ENCODE measurements at places on chromosomes 5 and 9.

- no peak for DNase-seq
Observed at GRCh38 chr5:1492757-1493156, 31.0 kb downstream of the LPCAT1 start.

GRCh38 chr9:36007316-36007708, 29.4 kb upstream of the RECK start:
- no peak for DNase-seq

GRCh38 chr9:4706971-4707622, 27.7 kb downstream of the CDC37L1 start:
- DNase-seq, result no peak

GRCh38 chr5:171495122-171495700, 75.8 kb downstream of the FGF18 start:
- no peak for DNase-seq

GRCh38 chr5:135738564-135738875, 95.9 kb upstream of the SLC25A48 start:
- no peak for DNase-seq

GRCh38 chr5:10726913-10727517, 34.0 kb downstream of the DAP start:
- DNase-seq, result no peak

DNA sequence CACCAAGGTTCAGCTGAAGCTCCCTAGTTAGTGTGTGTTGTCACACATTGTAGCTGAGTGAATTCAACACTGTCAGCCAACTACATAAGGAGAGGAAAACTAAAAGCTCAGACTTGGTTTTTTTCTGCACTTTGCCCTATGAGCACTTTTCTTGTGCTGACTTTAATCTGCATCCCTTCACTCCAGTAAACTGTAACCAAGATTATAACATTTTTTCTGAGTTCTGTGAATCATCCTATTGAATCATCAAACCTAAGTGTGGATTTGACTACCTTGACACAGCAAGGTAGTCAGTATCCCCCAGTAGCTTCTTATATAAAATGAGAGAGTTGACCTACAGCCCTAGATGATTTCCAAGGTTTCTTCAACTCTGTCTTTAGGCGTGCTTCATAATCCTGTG, 325.0 kb downstream of the AGTPBP1 start:
- DNase-seq, result no peak

DNA sequence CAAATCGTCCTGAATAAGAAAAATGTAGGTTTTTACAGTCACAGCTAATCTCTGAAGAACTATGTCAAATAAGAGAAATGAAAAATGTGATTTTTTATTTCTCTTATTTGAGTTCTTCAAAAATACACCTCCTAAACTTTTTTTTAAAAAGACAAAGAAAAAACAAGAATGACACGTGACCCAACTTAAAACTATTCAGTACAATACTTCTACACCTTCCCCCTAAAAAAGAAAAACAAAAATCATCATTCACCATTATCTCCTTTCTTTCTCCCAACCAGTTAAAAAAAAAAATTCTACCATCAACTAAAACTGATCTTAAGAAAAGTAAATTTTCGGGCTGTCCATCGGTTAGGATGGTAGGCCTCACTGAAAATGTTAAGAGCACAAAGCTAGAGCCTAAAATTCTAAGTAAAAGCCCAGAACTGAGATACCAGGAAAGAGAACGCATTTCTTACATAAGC, 2.1 kb downstream of the RNF145 start:
- DNase-seq, result no peak

- peak; percentile 35 for DNase-seq
Observed at GRCh38 chr9:94010980-94011533, 55.9 kb upstream of the BARX1 start.

- DNase-seq, result peak; percentile 55
Observed at GRCh38 chr5:71533615-71534014, 53.5 kb upstream of the MCCC2 start.

GRCh38 chr5:150473673-150474358, 24.3 kb upstream of the RPS14 start:
- no peak for DNase-seq

- DNase-seq, result no peak
Observed at GRCh38 chr5:82046276-82046647, 74.4 kb downstream of the ATG10 start.

DNA sequence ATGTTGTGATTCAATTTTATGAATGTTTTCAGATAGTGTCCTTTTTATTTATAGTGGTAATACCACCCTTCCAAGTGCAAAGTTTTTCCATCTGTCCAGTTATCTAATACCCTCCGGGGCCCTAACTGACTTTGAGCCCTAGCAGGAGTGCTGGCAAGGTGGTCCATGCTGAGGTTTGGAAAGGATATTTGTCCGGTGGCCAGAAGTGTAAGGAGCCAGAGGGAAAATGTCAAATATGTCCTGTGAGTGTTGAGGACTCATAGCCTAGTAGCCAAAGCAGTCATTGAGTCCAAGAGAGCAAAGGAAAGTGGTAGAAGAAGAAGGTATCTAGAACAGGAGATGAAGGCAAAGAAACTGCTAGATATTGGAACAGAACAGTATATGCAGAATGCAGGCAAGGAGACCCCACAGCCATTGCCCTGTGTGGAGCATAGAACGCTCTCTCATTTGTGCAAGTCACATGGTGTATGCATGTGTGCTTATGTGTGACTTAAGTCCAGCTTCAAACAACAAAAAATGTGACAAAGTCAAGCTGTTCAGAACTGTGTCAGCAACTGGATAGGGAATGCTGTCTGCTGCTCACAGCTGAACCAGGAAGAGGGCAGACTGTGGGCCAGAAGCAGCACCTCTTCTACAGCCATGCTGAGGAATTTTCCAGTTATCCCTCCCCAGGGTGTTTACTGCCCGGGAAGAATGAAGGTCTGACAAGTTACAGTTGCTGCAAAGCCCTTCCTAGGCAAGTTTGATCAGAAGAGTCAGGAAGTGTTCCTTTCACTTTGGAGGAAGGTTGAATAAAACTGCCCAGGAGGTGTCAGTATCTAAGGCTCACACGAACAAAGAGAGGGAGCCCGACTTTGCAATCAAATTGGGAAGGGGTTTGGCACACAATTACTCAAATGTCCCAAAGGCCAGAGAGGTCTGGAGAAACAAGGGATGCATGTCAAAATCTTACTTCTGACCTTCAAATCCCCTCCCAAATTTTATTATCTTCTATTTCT, 463.3 kb upstream of the DMAC1 start:
- DNase-seq, result no peak

DNA sequence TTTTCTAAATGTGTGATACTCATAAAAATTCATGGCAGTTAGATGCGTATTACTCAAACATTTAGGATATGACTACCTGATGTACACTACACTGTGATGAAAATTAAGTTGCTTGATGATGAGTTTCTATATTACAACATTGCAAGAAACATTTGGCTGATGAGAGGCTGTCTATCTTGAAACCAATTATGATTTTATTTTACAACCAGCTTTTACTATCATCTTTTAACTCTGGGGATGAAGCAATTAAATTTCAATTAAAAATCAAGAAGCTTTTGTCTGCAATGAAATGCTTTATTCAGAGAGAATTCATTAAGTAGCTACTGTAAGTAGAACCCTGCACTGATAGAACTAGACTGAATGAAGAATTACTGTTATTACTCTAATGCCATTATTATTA, 500.4 kb downstream of the KCTD16 start:
- no peak for DNase-seq

GRCh38 chr5:1208743-1209488, 7.5 kb downstream of the SLC6A19 start:
- no peak for DNase-seq

- DNase-seq, result no peak
Observed at GRCh38 chr5:112077180-112077579, 320.2 kb upstream of the NREP start.

- no peak for DNase-seq
Observed at GRCh38 chr9:29701971-29702370, 2128.7 kb upstream of the C9orf72 start.

GRCh38 chr5:36526537-36526936, 79.9 kb upstream of the SLC1A3 start:
- DNase-seq, result no peak

- no peak for DNase-seq
Observed at GRCh38 chr5:121841892-121842291, 9.8 kb upstream of the FTMT start.

DNA sequence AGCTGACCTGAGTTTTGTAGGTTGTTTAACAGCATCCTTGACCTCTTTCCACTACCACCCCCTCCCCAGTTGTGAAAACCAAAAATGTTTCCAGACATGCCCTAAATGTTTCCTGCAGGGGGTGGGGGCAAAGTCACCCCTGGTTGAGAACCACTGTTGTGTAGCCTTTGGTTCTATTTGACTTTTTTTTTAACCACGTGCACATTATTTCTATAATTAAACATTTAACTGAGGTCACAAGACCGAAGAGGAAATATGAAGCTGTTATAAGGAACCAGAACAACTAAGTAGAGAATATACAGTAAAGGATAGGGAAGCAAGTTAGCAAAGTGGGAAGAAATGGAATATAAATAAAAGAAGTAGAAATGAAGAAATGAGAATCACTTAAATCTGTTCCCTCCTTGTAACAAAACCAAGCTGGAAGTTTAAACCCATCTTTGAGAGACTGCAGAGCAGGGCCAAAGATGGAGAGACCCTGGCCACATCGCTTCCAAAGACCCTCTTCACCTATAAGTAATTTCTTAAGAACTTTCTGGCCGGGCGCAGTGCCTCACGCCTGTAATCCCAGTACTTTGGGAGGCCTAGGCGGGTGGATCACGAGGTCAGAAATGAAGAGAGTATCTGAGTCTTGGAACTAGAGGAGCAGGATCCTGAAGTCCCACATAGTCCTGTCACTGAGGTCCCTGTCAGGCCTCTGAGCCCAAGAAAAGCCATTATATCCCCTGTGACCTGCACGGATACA, 14.4 kb downstream of the SIT1 start:
- DNase-seq, result no peak

GRCh38 chr5:107519900-107520354, 150.8 kb downstream of the EFNA5 start:
- DNase-seq, result no peak

GRCh38 chr5:135995976-135996375, 32.8 kb upstream of the TGFBI start:
- DNase-seq, result no peak
